ENCODE measurements at places on chromosomes 4 and X. TPM values are rescaled to one million over a fixed set of nuclear protein-coding genes. Genes with fewer than 3 reads are reported as not detected.

Gene SPANXC
- polyA plus RNA-seq, result not detected

Gene MAGEA9
- not detected for polyA plus RNA-seq

Gene CRLF2
- not detected for polyA plus RNA-seq

Gene MAGEB17
- not detected for polyA plus RNA-seq

Gene HPGD
- 5.6 TPM for polyA plus RNA-seq

Gene DDX53
- not detected for polyA plus RNA-seq

Gene KIAA1210
- polyA plus RNA-seq, result not detected

Gene CDS1
- not detected for polyA plus RNA-seq

Gene MAGEA1
- not detected for polyA plus RNA-seq

Gene TFDP3
- polyA plus RNA-seq, result not detected

Measured in immature natural killer cell (primary cell).